ENCODE measurements at places on chromosomes 7 and 10. TPM values are rescaled to one million over a fixed set of nuclear protein-coding genes. Genes with fewer than 3 reads are reported as not detected.
A peak's percentile ranks its signal among the peaks of the same experiment; 100 is the strongest.

DNA sequence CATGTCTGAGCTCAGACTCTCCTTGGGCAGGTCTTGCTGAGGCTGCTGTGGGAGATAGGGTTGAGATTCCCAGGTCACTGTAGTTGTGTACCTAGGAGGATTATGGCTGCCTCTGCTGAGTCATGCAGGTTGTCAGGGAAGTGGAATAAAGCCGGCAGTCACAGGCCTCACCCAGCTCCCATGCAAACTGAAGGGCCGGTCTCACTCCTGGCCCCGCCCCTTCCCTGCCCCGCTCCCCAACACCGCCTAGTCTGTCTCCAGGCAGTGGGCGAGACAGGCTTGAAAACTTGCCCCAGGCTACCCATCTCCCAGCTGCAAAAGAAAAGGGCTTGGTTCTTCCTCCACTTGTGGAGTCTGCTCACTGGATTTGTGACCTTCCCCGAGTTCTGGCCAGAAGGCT is 41.6 kb upstream of the SDHAF3 start:
- H3K36me3 ChIP-seq = no peaks in the 10 kb centered on the region
- H3K4me1 ChIP-seq = peaks cover 10% of the 10 kb centered on the region

DNA sequence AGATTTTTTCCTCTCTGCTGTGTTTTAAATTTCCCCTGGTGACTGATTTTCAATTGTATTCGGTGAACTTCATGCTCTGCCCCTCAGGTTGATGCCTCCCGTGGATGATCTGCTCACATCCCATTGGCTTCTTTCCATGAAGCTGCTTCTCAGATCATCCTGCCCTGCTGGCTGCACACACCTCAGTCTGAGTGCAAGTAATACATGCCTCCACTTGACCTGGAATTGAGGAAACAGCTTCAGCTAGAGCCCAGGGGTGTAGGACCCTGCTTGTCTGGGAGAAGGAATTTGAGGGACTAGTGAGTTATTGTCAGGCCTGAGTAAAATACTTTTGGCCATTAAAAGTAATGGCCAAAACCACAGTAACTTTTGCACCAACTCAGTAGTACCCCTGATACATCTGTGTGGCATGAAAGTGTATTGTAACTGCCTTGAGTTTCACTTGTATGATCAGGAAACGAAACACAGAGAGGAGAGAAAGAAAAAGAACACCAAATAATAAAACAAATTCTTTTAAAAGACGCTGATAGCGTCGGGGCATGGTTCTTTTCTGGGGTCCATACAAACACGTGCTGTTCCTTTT is 49.4 kb downstream of the SPAM1 start:
- peaks cover 3% of the 10 kb centered on the region for H3K27me3 ChIP-seq
- no peaks in the 10 kb centered on the region for H3K4me1 ChIP-seq
- no peak for DNase-seq
- H3K4me3 ChIP-seq = no peak overlapping the region
- H3K36me3 ChIP-seq = no peaks in the 10 kb centered on the region

- H3K36me3 ChIP-seq = no peaks in the 10 kb centered on the region
- H3K4me1 ChIP-seq = peaks cover 17% of the 10 kb centered on the region
- no peak overlapping the region for H3K27ac ChIP-seq
- no peaks in the 10 kb centered on the region for H3K27me3 ChIP-seq
- DNase-seq = no peak
Measured at GRCh38 chr7:17062151-17063044, 180.6 kb upstream of the AGR3 start.

DNA sequence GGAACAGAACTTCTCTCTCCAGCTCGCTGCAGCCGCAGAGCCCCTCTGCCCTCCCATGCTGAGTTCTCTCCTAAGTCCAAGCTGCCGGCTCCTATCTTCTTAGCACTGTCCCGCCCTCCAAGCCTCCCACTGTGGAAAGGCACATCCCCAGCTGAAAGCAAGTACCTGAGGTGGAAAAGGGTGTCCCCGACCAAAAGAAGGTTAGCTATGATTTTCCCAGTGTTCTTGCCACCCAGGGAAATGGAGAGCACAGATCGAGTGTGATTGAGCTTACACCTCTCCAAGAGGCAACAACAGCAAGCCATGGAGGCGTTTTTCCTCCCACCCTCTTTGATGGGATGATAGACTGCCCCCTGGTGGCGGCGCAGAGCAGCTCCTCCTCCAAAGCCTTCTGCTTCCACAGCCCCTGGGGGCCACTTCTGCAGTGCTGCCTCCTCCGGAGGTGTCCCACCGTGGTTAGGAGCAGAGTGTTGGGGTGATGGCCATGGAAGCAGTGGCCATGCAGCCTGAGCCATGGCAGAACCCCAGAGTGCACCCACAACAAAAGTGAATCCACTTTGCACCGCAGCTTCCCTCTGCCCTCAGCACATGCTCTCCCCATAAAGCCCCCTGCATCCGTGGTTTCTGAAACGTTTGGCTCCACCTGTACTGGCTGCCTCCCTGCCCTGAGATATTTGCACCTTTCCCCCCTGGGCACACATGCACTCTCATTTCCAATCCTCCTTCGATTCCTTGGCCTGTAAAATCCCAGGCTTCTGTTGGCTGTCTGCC is 143.1 kb upstream of the STK17A start:
- H3K4me3 ChIP-seq = no peak overlapping the region
- H3K4me1 ChIP-seq = peaks cover 8% of the 10 kb centered on the region
- no peaks in the 10 kb centered on the region for H3K36me3 ChIP-seq
- no peak overlapping the region for H3K27ac ChIP-seq
- DNase-seq = peak; percentile 61

- H3K4me3 ChIP-seq = no peak overlapping the region
- H3K4me1 ChIP-seq = peaks cover 5% of the 10 kb centered on the region
- DNase-seq = no peak
- no peaks in the 10 kb centered on the region for H3K27me3 ChIP-seq
Measured at GRCh38 chr7:158010961-158011693, 576.5 kb downstream of the PTPRN2 start.

GRCh38 chr7:35468606-35469005 is 214.7 kb upstream of the TBX20 start:
- H3K27ac ChIP-seq = no peak overlapping the region
- no peaks in the 10 kb centered on the region for H3K4me1 ChIP-seq
- no peak for DNase-seq

DNA sequence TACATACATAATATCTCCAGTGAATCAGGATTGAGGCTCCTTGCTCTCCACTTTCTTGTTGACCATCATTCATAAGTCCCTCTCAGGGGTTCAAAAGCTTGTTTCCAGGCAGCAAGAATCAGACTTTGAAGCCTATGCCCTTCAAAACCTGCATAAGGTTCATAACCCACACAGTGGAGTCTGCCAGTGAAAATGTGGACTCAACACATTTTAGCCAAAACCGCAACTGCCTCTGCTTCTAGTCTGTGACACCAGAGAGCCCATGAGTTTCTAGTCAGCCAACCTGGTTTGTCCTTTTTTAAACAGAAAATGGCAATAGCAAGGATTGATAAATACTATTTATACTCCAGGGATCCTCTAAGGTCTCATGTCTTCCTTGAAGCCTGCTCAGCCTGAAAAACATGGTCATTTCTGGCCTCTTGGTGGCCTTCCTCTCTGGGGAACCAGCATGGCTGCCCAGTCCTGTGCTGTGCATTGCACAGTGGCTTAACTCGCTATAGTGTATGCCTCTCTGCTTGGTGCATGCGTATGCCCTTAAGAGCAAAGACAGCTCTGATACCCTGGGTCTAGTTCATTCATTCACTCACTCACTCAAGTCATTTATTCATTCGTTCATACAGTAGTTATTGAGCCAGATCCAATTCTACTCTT is 67.5 kb downstream of the WIPF3 start:
- H3K4me1 ChIP-seq = no peaks in the 10 kb centered on the region
- no peaks in the 10 kb centered on the region for H3K36me3 ChIP-seq

GRCh38 chr10:118742782-118743181 is 12.0 kb downstream of the CACUL1 start:
- no peak overlapping the region for H3K4me3 ChIP-seq
- no peak for DNase-seq
- peaks cover 15% of the 10 kb centered on the region for H3K36me3 ChIP-seq
- no peaks in the 10 kb centered on the region for H3K27me3 ChIP-seq
- H3K27ac ChIP-seq = no peak overlapping the region

DNA sequence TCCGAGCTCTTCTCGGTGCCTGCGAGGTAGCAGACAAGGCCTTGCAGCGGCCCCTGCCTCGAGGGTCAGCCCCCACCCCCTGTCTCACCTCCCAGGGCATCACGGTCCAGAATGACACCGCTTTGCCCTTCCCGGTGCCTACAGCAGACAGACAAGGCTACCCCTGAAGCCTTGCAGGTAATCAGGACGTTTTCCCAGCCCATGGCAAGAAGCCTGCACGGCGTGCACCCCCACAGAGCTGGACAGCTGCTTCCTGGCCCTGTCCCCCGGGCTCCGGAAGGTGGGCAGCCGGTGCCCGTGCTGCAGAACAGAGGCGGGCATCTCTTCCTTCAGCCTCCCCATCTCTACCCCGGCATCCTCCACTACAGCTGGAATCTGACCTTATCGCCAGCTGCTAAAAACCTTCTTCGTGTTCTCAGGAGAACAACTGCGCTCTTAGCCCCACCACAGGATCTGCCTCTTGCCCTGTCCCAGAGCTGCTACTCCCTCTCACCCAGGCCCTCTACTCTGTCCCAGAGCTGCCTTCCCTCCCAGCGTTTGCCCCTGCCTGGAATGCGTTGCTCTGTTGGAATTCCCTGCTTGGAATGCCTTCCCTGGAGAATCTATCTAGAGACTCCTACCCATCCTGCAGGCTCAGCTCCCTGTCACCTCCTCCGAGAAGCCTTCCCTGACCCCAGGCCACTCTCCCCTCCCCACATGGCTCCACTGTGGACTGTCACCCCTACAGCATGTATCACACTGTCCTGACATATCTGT is 4.7 kb downstream of the MYL10 start:
- DNase-seq = no peak
- no peaks in the 10 kb centered on the region for H3K36me3 ChIP-seq
- no peak overlapping the region for H3K4me3 ChIP-seq
- H3K27me3 ChIP-seq = peaks cover 21% of the 10 kb centered on the region
- no peaks in the 10 kb centered on the region for H3K4me1 ChIP-seq
- no peak overlapping the region for H3K27ac ChIP-seq

- H3K4me1 ChIP-seq = peaks cover 4% of the 10 kb centered on the region
- H3K27me3 ChIP-seq = no peaks in the 10 kb centered on the region
- no peak for DNase-seq
Measured at GRCh38 chr10:112849546-112849945, 100.5 kb upstream of the TCF7L2 start.

DNA sequence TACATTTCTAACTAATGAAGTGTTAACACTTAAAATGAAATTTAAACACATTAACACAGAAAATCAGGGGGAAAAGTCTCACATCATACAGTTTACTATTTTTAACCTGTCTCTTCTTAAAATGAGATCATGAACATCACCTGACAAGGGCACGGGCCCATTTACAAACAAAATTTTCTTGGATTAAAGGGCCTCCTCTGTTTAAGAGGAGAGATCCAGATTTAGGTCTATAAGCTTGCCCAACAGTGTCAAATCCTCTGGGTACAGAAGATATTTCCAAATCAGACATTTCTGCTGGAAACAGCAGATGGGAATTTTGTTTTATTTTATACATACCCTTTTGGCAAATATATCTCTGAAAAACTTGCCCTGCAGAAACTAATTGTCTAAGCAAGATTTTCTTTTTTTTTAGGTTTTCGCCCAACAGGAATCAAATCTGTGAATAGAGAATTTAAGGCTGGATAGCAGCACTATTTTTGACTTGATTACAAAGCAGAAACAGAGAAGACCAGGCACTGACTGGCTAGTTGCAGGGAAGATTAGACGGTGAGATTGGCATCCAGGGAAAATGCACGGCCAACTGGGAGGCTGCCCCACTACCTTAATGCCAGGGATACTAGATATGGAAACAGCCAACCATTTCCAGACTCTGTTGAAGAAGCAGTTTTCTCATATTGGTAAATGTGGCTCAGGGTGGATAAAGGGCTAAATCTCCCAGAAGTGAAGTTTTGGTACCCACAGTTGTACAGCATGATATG is 173.4 kb downstream of the LRRN3 start:
- H3K27ac ChIP-seq = no peak overlapping the region
- peaks cover 4% of the 10 kb centered on the region for H3K4me1 ChIP-seq
- peaks cover 8% of the 10 kb centered on the region for H3K36me3 ChIP-seq
- no peaks in the 10 kb centered on the region for H3K27me3 ChIP-seq
- DNase-seq = no peak

GRCh38 chr7:84735011-84735410 is 451.8 kb downstream of the SEMA3D start:
- no peak overlapping the region for H3K4me3 ChIP-seq
- no peak for DNase-seq
- H3K27ac ChIP-seq = no peak overlapping the region
- H3K4me1 ChIP-seq = no peaks in the 10 kb centered on the region
- H3K27me3 ChIP-seq = no peaks in the 10 kb centered on the region

- H3K4me1 ChIP-seq = no peaks in the 10 kb centered on the region
- no peak overlapping the region for H3K4me3 ChIP-seq
- no peak overlapping the region for H3K27ac ChIP-seq
Measured at GRCh38 chr7:16089801-16090200, 331.5 kb downstream of the CRPPA start.

GRCh38 chr10:123807444-123808035 is 84.1 kb downstream of the CPXM2 start:
- H3K36me3 ChIP-seq = no peaks in the 10 kb centered on the region
- DNase-seq = no peak
- no peak overlapping the region for H3K27ac ChIP-seq
- peaks cover 53% of the 10 kb centered on the region for H3K27me3 ChIP-seq

DNA sequence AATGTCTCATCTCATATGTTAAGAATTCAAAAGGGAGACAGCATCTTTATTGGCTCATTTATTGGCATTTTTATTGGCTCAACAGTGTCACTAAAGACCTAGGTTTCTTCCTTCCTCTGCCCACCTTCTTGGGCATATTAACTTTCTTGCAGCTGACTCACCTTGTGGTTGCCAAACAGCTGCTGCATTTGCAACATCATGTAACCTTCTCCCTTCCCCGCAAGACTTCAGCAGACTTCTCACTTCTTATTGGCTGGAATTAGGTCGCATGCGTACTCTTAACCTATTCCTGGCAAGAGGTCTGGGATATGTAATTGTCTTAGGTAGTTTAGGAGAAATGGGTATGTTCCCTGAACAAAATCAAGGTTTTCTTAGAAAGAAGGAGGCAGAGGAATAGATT is 263.2 kb downstream of the POU6F2 start:
- H3K4me3 ChIP-seq = no peak overlapping the region
- H3K27ac ChIP-seq = no peak overlapping the region
- no peaks in the 10 kb centered on the region for H3K4me1 ChIP-seq
- H3K27me3 ChIP-seq = no peaks in the 10 kb centered on the region

GRCh38 chr10:130018265-130018664 is 54.2 kb upstream of the EBF3 start:
- H3K27ac ChIP-seq = no peak overlapping the region
- H3K4me1 ChIP-seq = peaks cover 7% of the 10 kb centered on the region
- no peak overlapping the region for H3K4me3 ChIP-seq
- no peaks in the 10 kb centered on the region for H3K27me3 ChIP-seq

The OPALIN gene
- not detected for total RNA-seq

The SVIL gene
- 9.6 TPM for total RNA-seq

The HOXA1 gene
- total RNA-seq = 0.24 TPM

The AFAP1L2 gene
- total RNA-seq = 4.6 TPM

The ELMO1 gene
- total RNA-seq = 68.0 TPM

The PIP gene
- not detected for total RNA-seq

The TRIM50 gene
- not detected for total RNA-seq

The COPG2 gene
- 23.0 TPM for total RNA-seq

The CD36 gene
- total RNA-seq = not detected

All from activated naive CD8-positive, alpha-beta T cell treated with anti-CD3 and anti-CD28 coated beads for 36 hours (primary cell).